ENCODE measurements at places on chromosomes 3 and 15. TPM values are rescaled to one million over a fixed set of nuclear protein-coding genes. Genes with fewer than 3 reads are reported as not detected.

The TMEM108 gene
- total RNA-seq, result 0.69 TPM

DNA sequence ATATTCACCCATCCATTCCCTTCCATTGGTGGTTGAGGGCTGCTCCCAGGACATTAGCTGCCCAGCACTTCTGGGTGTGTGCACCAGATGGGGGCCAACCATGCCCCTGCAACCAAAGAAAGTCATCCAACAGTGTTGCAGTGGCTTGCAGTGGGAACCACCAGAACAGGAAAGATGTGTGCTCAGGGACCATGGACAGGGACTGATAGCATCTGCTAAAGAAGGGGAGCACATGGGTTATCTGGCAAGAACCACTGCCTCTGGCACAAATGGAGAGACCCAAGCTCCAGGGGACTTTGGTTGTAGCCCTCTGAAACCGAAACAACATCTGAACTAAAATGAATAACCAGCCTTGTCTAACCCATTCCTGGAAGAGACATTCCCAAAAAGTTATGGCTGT lies 8.1 kb downstream of the DCLK3 start:
- no peak for DNase-seq

GRCh38 chr3:46974421-46975171 lies 1.9 kb downstream of the CCDC12 start:
- no peak for DNase-seq

- DNase-seq, result peak; percentile 1
Measured at GRCh38 chr3:5798809-5799208, 611.3 kb downstream of the EDEM1 start.

All from M059J (cell line).